Inflammatory macrophage treated with lipopolysaccharide for 4 hours (primary cell): ENCODE measurements at places on chromosomes 5 and 9.

- DNase-seq: no peak
Observed at GRCh38 chr5:138385660-138386059, 33.2 kb downstream of the KDM3B start.

- DNase-seq: peak; percentile 98
Observed at GRCh38 chr9:70466976-70467561, 52.6 kb upstream of the KLF9 start.

GRCh38 chr9:125255781-125256391 lies 5.7 kb upstream of the GAPVD1 start:
- DNase-seq: no peak

DNA sequence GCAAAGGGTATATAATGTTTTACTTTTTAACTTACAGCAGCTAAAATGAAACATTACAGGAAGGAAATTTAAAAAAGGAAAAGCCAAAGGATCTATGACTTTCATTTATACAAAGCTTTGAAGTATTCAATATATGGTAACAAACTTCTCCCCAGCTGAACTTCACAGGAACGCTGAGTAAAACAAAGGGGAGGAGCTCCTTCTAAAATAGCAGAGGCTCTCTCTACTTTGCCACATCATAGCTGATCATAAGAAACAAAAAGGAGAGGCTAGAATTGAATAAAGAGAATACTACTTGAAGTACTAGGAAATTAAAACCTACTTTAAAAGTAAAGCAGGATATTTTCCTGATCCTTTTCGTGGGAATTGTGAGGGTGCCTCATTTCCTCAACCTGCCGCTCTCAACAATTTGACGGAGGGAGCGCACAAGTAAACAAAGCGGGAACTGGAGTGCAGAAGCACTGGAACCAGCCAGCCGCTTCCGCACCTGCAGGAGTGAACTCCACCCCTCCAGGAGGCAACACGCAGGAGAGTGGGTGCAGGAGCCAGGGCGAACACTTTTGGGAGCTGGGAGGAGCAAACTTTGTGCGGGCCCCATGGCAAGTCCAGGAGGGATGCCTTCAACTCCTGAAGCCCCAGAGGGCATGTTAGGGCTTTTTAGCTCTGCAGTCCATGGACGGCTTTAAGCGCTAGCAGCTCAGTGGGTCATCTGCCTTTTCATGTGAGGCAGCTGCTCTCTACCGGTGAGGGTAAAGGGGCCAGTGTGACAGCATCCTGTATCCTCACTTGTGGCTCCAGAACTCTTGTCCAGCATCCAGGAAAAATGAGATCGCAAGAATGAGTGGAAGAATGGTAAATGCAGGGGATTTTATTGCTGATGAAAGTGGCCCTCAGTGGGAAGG lies 757.4 kb downstream of the PTPRD start:
- no peak for DNase-seq

GRCh38 chr9:135666534-135667462 lies 3.7 kb downstream of the LCN9 start:
- DNase-seq: no peak

DNA sequence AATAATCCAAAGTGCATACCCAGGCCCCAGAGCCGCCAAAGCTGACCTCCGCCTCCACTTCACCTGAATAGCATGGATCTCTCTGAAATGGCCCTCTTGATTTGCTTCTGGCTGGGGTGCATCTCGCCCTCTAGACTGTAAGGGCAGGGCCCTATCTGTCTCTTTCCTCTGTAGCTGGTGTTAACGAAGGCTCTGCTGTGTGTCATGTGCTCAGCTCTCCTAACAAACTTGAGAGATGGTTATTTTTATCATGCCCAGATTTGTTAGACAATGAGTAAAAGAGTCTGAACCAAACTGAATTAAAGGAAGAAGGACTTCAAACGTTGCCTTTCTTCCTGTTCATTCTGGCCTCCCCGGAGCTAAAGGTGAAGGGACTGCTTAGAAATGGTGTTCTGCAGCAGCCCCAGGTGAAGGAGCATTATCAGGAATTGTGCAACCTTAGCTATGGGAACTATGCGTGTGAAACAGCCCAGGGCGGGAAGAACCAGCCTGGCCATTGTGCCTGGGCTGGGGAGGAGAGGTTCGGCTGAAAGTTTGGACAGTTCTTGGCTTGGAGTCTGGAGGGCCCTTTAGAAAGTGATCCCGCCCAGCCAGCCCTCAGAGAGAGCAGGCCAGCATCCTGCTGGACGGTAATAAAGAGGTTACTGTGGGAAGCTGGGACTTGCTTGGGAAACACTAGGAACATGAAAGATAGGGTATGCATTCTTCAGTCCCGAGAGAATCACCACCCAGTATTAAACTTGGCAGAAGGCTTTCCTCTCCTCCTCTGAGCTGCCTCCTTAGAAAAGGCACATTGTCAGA lies 73.5 kb downstream of the WWC1 start:
- DNase-seq: no peak

- no peak for DNase-seq
Observed at GRCh38 chr9:131449276-131449675, 53.4 kb upstream of the POMT1 start.

GRCh38 chr5:159071382-159071781 lies 28.3 kb downstream of the EBF1 start:
- no peak for DNase-seq

DNA sequence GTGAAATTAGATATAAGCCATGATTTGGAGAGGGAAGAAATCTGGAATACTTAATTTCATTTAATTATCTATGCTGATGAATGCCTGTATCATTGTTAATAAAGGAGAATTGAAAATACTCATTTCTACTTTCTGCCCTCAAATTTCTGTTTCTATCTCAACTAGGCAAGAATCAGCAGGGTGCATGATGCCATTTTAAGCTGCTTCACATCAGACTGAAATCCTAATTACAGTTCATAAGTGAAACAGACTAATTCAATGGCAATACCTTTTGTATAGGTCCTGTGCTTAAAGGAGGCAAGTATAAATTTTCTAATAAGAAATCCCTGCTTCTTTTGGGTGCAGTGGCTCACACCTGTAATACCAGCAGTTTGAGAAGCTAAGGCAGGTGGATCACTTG lies 22.3 kb upstream of the TAL2 start:
- DNase-seq: no peak

DNA sequence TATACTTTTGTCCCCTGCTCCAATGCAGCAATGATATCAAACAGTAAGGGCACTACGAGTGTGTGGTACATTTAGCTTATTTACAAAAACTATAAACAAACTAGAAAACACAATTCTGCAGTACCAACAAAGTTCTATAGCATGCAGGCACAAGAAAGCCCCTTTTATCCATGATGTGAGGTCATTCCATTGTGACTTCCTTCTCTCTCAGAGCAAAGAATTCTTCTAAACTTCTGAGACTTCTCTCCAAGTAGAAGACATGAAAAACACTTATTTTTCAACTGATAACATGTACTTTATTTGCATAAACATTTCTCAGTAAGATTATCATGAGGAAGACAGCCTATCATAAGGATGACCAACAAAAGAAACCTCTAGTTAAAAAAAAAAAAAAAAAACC lies 569.8 kb downstream of the TLE1 start:
- DNase-seq: no peak

GRCh38 chr5:53464722-53465121 lies 15.7 kb upstream of the FST start:
- DNase-seq: peak; percentile 22

DNA sequence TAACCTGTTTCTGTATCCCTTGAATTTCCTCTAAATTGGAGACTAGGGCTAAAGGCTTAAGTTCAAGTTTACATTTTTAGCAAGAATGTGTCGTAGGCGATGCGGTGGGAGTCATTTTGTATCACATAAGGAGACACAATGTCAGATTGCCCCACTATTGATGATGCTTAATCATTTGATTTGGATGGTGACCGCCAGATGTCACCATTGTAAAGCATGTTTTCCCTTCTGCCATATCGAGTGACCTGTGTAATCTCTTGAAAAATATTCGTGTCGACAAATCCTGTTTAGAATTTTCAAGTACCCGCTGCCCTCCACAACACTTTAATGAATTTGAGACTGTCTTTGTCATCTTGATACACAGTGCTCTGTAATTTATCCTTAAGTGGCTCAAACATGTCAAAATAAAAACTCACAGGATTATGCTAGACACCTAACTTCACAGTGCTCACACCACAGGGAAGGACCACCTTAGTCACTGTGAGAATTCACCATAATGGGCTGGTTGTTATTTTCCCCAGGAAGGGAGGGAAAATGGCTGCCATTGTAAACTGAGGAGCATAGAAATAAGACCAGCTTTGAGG lies 34.5 kb upstream of the SLC46A2 start:
- DNase-seq: peak; percentile 41

GRCh38 chr5:89147031-89147430 lies 264.0 kb upstream of the MEF2C start:
- no peak for DNase-seq

DNA sequence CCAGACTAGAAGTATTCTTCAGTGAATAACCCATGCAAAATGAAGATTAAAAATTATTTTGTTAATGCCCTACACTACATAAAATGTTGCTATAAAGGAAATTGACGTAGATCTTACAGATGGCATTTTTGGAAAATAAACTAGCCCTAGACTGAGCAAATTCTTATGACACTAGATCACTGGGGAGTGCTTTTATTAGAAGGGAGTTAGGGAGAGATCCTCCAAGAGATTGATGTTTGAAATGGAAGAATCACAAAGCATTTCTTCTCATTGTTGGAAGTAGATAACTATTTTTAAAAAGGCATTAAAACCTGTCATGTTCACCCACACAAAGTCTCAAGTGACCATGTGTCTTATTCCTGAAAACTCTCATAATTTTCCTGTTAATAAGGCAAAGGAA lies 351.1 kb upstream of the TLE4 start:
- DNase-seq: no peak

GRCh38 chr5:15737871-15738664 lies 238.1 kb downstream of the FBXL7 start:
- DNase-seq: no peak

DNA sequence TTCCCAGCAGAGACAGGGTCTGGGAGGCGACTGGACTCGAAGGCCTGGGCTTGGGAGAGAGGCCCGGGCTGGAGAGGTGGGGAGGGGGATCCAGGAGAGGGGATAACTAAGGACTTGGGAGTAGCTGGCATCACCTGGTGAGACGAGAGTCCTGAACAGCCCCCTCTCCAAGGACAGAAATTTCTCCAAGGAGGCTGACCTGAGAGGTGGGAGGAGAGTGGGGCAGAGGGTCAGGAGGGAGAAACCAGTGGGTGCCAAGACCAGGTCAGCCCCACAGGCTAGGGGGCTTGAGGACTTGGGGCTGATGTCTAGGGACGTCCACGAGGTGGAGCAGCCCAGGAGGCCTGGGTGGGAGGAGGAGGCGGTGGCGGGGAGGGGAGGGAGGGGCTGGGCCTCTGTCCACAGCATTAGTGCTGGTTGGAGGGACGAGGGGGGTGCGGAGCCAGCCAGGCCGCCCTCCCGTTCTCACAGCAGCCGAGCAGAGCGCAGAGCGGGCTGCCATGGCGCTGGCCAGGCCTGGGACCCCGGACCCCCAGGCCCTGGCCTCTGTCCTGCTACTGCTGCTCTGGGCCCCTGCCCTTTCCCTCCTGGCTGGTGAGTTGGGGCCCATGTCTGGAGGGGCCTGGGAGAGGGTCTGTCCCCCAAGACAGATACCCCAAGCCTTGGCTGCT lies at the start of gene CRB2:
CRB2 (plus strand) TSS at position 437 of the 671 bp plus-strand sequence; CDS start at position 501, 64 bp downstream.
- DNase-seq: no peak

GRCh38 chr9:125861405-125862058 lies 114.4 kb downstream of the PBX3 start:
- DNase-seq: peak; percentile 78

DNA sequence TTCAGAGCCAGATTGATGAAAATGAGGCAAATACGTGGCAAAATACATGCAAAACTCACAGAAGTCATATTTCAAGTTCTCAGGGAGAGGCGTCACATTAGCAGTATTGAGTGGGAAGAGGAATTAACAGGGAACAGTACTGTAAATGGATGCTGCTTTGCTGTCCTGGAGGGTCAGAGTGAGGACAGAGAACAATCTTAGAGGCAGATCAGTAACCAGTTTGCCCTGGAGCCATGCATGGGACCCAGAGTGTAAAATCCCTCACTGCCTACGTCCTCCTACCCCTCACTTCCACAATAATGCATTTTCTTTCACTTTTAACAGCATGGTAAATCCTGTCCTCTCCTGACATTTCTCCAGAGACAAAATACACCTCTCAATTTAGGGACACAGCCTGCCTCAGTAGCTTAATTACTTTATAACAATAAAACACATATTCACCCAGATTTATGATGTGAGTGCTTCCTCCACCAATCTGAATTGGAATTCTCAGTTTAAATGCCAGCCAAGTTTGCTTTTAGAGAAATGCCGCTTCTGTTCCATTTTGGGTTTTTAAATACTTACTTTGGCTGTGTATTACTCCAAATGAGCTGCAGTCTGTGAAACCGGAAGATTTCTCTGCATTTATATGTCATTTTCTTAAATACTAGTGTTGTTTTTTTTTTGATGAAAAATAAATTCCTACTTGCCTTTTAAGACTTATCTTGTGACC lies 70.0 kb downstream of the LMNB1 start:
- DNase-seq: no peak

- peak; percentile 60 for DNase-seq
Observed at GRCh38 chr5:10451137-10451824, 9.6 kb downstream of the ROPN1L start.

- no peak for DNase-seq
Observed at GRCh38 chr5:41539454-41539853, 29.1 kb upstream of the PLCXD3 start.

- DNase-seq: peak; percentile 63
Observed at GRCh38 chr5:131634666-131634995, 398 bp downstream of the RAPGEF6 start.

- DNase-seq: no peak
Observed at GRCh38 chr9:99235926-99236634, 14.0 kb downstream of the SEC61B start.

GRCh38 chr5:4189317-4189716 lies 593.7 kb downstream of the IRX1 start:
- DNase-seq: no peak

GRCh38 chr9:116325924-116326323 lies 172.3 kb downstream of the PAPPA start:
- DNase-seq: no peak

DNA sequence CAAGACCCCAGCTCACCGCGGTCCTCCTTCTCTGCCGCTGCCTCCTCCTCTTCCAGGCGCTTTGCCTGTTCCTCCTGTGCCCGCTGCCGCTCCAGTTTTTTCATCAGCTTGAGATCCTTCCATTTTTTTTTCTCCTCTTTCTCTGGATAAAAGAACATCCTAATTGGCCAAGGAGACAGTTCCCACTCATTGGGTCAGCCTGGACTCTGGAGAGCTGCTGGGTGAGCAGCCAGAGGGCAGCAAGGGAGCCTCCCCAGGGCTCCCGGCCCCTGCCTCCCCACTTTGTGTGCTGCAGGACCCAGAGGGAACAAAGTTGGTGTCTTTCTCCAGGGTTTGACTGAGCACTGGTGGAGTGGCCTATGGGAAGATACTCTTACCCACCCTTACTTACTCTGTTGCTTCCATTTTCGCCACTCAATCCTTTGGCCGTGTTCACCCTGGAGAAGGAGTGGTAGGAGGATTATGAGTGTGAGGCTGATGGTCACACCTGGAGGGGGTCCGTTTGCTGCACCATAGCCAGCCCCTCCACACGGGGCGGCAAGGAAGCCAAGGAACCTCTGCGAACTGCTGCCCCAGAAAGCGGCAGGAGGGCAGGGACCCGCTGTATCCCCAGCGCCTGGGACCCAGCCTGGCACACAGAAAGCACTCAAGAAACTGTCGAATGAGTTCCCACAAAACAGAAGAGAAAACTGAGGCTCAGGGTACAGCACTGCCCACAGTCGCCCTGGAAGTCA lies 708 bp downstream of the SPOUT1 start:
- DNase-seq: no peak
